ENCODE measurements at places on chromosomes 1 and 21.

DNA sequence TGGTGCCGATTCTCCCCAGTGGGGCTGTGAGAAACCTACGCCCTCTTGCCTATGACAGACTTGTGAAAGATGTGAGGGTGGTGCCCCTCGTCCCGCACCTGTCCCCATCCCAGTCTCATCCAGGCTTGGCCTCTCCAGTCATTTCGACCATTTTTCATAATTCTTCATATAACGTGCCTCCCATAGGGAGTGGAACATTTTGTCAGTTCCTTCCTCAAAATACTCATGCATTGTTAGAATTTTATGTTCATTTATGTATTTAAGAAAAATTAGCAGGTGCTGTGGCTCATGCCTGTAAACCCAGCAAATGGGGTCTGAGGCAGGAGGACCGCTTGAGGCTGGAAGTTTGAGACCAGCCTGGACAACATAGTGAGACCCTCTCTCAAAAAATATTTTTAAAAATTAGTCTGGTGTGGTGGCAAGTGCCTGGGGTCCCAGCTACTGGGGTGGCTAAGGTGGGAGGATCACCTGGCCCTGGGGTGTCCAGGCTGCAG is 19.7 kb upstream of the SMPDL3B start:
- DNase-seq: no peak

DNA sequence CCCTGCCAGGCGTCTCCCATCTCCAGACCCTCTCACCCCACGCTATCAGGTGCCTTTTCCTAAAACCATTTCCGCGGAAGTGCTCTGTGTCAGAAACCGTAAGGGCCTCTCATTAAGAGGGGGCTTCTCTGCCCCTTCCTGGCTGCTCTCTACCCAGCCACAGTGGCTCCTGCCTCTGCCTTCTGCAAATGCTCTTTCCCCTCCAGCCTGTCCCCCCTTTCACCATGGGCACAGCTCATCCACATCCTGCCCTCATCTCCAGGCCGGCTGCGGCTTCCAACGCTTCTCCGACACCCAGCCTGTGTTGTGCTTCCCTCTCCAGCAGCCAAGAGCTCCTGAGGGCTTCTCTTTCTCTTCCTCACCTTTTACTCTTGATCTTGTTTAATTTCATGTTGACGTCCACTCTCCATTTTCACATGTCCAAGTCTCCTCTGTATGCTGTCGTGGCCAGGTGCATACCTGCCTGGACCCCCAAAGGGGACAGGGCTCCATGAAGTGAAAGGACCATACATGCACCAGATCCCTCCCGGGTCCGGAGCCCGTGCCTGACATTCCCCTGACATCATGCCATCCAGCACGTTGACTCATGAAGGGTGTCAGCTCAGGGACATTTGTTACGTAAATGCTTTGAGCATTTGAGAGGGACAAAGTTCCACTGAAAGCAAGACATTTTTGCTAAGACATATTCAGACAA is 306.5 kb downstream of the AJAP1 start:
- no peak for DNase-seq

DNA sequence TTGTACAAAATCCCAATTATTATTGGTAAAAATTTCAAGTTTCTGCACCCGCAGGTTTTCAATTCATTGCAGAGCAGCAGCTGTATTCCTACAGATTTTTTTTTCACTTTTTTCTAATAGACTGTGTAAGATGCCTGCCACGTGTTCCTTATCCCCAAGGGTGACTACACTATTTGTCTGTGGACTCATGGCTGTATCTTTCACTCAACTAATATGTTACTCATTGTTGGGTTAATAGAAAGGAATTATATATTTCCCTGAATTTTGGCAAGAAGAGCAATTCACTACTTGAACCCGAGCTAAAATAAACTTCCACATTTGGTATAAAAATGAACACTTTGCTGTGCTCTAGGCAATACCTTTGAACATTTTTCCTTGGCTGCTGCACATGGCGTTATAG is 158.7 kb downstream of the NCAM2 start:
- no peak for DNase-seq

GRCh38 chr21:31130821-31131220 is 92.5 kb upstream of the KRTAP19-8 start:
- no peak for DNase-seq

DNA sequence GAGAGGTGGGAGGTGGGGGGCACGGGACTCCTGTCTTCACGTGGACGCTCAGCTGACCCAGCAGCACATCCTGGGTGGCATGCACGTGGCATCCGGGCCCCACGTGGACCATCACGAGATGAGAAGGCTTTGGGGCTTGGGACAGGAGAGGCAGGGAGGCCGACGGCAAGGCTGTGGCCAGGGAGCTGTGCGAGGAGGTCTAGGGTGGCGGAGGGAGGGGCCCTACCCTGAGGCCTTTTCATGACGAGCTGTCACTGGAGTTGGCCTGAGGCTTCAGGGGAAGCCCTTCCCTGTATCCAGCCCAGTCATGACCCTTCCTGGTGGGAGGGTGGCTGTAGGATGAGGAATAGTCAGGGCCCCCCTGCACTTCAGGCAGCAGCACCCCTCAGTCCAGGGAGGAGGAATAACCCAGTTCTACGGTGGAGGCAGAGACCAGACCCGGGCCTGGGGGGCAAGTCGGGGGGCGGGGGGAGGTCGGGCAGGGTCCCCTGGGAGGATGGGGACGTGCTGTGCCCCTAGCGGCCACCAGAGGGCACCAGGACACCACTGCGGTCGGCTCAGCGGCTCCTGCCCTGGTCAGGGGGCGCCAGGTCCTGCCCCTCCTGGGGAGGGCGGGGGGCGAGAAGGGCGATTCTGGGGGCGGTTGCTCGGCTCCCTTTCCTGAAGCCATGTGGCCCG is 2.0 kb upstream of the PERM1 start:
- no peak for DNase-seq

GRCh38 chr1:4652631-4653327 is 1.6 kb upstream of the AJAP1 start:
- peak; percentile 15 for DNase-seq

GRCh38 chr21:38086580-38086979 is 170.2 kb upstream of the KCNJ15 start:
- no peak for DNase-seq

- no peak for DNase-seq
These were observed 11.7 kb upstream of the SUMO3 start for GRCh38 chr21:44829507-44830092.

DNA sequence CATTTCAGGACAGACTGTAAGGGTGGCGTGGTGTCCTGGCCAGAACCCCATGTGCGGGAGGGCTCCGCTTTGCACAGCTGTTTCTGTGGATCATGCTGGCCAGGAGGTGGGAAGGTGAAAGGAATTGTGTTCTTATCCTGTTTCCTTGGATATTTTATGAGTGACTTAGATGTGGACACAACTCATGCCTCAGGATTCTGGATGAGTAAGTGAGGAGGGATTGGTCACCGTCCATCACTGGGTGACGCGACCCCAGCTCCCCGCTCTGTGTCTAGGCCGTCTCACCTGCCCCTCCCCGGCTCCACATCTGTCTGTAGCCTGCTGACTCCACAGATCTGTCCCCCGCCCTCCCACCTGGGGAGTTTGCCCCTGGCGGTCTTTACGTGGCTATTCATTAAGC is 48.8 kb downstream of the PIK3CD start:
- DNase-seq: no peak

DNA sequence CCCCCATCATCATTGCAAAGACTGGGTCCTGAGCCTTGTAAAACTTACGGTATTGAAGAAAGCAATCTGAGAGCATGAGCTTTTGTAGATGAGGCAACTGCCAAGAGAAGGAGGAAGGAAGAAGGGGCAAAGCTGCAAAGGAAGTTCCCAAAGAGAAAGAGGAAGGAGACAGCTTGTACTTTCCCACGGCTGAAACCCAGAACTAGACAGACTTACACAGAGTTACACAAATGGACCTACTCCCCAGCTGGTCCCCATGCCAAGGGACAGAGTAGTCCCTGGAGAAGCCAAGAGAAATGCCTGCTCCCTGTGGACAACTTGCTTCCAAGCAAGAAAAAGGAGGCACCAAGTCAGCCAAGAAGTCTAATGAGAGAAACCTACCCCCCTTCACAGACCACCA is 22.6 kb downstream of the SLC5A9 start:
- peak; percentile 5 for DNase-seq

GRCh38 chr1:46442317-46443161 is 47.1 kb upstream of the DMBX1 start:
- DNase-seq: peak; percentile 61

- DNase-seq: no peak
These were observed 6.0 kb upstream of the NLRP3 start for GRCh38 chr1:247409869-247410544.

GRCh38 chr21:21000591-21001175 is 2.5 kb downstream of the NCAM2 start:
- no peak for DNase-seq

GRCh38 chr1:227396539-227397353 is 78.5 kb upstream of the CDC42BPA start:
- DNase-seq: no peak

- DNase-seq: no peak
These were observed 20.4 kb downstream of the PRPF38A start for GRCh38 chr1:52424813-52425212.

GRCh38 chr1:94142583-94142982 is 21.6 kb upstream of the ABCA4 start:
- no peak for DNase-seq

- DNase-seq: peak; percentile 99
These were observed 28.7 kb downstream of the ABCA4 start for GRCh38 chr1:94092210-94092613.

DNA sequence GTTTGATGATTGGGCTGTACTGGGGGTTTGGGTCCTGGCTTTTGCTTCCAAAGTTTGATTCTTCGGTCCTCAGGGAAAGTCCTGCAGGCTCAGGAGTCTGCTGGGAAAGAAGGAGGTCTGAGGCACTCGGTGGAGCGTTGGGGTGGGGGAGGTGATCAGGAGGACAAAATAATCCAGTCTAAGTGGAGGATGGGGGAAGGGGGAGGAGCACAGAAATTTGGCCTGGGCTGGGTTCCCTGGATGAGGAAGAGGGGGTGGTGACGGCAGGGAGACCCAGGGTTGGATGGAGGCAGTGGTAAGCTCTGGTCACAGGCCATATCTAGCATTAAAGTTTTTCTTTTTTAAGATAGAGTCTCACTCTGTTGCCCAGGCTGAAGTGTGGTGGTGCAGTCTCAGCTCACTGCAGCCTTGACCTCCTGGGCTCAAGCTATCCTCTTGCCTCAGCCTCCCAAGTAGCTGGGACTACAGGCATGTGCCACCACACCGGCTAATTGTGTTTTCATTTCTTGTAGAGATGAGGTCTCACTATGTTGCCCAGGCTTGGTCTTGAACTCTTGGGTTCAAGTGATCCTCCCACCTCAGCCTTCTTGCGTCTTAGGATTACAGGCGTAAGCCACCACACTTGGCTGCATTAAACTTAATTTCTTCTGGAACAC is 6.8 kb downstream of the SH2D2A start:
- DNase-seq: no peak

DNA sequence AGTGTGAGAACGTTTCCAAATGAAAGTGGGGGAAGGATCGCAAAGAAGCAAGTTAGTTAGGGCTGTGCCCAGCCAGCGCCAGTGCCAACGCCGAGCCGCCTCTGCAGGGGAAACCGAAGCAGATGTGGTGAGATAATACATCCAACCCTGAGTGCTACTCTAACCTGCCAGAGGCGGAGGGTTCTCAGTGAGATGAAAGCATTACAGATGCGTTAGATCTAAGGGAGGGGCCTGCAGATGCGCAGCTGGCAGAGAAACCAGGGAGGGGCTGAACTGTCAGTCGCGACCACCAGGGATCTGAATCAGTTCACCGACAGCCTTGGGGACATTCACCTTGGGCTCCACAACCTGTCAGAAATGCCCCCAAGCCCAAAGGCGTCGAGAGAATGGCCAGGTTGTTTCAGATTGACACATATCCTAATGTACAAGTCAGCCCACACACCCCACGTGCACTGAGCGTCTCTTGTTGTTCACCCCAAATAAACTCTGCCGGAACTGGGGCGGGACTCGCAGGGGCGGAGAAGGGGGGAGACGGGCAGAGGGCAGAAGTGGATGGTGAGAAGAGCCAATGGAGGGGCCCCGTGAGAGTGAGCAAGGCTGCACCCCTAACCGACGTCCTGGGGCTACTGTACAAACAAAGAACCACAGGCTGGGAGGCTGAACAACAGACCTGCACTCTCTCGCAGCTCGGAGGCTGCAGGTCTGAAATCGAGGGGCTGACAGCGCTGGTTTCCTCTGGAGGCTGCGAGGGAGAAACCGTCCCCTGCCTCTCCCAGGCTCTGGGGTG is 8.7 kb upstream of the UMODL1 start:
- no peak for DNase-seq

DNA sequence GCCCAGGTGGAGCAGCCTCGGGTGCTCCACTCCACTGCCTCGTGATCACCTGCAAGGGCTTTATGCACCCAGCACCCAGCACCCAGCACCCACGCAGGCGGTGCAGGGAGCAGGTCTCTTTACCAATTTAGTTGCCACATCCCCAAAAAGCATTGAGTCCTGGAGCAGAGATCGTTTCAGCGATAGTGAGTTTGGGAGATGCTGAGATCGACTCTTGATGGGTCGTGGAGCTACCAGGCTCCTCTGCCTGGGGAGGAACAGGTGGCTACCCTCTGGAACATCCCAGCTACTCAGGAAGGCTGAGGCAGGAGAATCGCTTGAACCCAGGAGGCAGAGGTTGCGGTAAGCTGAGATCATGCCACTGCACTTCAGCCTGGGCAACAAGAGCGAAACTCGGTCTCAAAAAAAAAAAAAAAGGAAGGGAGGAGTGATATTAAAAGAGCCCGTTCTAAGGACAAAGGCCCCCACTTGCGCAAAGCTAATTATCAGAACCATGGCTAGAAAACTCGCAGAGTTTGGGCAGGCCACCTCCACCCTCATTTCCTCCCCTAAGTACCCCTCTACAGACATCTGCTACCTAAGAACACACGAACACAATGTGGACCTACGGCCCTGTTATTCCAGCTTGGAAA is 106.5 kb upstream of the SLC45A1 start:
- no peak for DNase-seq

- no peak for DNase-seq
These were observed 11.8 kb downstream of the UBIAD1 start for GRCh38 chr1:11284784-11285183.

GRCh38 chr21:40166291-40166843 is 299.1 kb downstream of the PCP4 start:
- DNase-seq: no peak

GRCh38 chr1:3125546-3126368 is 56.8 kb downstream of the PRDM16 start:
- no peak for DNase-seq

- no peak for DNase-seq
These were observed 88.0 kb upstream of the ZNF648 start for GRCh38 chr1:182149411-182149965.

DNA sequence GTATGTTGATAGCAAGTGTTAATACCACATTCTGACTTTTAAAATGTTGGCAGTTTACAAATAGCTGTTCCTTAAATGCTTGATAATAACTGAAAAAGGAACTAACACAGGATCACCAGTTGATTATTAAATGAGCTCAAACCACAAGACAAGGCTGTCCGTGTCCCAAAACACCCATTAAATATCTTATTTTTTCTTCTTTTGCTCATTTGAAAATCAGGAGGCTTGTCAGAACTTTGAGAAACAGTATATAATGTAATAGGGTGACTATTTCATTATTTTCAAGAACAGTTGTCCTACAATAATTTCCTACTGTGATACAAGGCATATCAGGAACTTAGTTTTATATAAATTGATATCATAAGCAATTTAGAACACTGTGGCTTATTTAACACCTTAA is 2.7 kb downstream of the CDKN2C start:
- no peak for DNase-seq
